Ureter (tissue), 1 donor: ENCODE measurements at places on chromosomes 2 and 18. TPM values are rescaled to one million over a fixed set of nuclear protein-coding genes. Genes with fewer than 3 reads are reported as not detected.

Gene SLC38A11
- 2.4 TPM for total RNA-seq

DNA sequence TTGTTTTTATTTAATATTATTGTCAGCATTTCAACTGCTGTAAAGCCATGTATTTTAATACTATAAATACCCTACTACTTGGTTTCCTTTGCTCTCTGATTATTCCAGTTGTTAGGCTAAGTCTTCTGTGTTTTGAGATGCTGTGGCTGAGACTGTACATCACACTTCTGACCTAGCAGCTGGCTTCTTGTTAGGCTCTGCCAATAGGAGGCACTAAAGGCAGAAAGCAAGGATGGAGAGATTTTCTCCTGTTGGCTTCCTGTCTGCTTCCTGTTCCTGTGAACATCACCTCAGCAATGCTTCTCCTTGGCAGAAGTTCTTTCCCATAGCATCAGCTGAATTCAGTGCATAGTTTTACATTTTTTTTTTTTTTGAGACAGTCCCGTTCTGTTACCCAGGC is 68.3 kb upstream of the YPEL5 start:
- DNase-seq: no peak

- peak; percentile 66 for DNase-seq
These were observed 1.0 kb upstream of the TUBB6 start for GRCh38 chr18:12306752-12307700.

GRCh38 chr2:216350214-216350791 is 22.0 kb downstream of the MARCHF4 start:
- DNase-seq: no peak

- no peak for DNase-seq
These were observed 14.6 kb upstream of the CREG2 start for GRCh38 chr2:101401906-101402305.
